ENCODE measurements at places on chromosomes 1 and 21.
A peak's percentile ranks its signal among the peaks of the same experiment; 100 is the strongest.

DNA sequence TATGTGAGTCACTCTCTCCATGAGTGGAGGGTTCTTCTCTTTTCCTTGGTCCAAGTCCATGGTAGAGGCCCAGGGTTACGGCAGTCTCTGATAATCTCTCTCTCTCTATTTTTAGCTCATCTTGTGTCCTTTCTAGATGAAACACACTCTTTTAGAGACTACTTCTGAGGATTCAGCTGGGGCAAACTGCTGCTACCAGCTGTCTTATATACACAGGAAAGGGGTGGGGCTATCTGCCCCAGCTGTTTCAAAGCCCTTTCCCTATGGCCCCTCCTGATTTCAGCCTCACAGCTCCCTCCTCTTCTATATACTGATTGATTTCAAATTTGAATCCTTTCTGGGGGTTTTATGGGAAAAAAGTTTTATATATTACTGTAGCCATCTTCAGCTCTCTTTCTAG lies 324.8 kb downstream of the RWDD3 start:
- no peak for DNase-seq

- no peak for DNase-seq
Measured at GRCh38 chr1:239058190-239058589, 328.2 kb upstream of the CHRM3 start.

DNA sequence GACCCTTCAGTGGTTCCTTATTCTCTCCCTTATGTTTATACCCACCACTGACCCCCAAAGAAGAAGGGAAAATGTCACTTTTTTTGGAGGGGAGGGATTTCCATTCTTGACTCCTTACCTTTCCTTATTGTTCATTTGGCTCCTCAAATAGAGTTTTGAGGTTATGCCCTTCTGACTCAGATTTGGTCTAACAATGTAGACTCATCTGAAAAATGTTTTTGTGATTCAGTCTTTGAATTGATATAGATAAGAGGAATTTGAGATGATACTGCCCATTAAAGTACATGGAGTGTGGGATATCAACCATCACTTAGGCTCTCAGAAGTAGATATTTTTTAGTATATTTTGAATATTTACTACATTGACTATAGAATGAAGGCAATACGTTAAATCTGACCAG lies 16.1 kb downstream of the USP1 start:
- no peak for DNase-seq

GRCh38 chr1:1969505-1969900 lies 34.1 kb downstream of the CFAP74 start:
- no peak for DNase-seq

DNA sequence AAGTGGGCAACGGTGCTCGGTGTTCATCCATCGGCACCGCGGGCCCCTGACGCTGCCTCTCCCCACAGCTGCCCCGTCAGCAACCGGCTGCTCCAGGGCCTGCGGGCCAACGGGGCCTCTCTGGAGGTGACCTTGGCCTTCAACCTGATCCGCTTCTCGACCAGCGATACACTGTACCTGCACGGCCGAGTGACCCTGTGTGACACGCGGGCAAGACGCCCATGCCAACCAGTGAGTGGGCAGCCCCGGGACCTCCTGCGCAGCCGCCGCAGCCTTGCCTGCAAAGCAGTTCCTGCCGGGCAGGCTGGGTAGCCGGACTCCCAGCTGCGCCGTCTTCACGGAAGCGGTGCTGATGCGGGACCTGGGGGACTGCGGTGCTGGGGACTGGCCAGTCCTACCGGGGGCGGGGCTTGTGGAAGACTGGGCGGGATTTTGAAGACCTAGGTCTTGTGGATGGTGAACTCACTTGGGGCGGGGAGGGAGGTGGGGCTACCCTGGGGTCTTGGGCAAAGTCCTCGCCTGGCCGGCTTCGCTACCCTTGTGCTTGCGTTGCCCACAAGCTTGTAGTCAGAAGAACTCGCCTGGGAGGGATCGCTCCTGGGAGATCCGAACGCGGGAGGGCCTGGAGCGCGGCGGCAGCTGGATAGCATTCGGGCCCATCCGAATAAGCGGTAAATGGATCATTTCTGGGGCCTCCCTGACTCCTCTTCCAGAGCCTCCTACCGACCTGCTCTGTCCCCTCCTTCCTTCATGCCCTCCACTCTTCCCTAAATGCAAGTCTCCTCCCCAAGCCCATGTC lies 8.8 kb upstream of the CEP85 start:
- peak; percentile 62 for DNase-seq

DNA sequence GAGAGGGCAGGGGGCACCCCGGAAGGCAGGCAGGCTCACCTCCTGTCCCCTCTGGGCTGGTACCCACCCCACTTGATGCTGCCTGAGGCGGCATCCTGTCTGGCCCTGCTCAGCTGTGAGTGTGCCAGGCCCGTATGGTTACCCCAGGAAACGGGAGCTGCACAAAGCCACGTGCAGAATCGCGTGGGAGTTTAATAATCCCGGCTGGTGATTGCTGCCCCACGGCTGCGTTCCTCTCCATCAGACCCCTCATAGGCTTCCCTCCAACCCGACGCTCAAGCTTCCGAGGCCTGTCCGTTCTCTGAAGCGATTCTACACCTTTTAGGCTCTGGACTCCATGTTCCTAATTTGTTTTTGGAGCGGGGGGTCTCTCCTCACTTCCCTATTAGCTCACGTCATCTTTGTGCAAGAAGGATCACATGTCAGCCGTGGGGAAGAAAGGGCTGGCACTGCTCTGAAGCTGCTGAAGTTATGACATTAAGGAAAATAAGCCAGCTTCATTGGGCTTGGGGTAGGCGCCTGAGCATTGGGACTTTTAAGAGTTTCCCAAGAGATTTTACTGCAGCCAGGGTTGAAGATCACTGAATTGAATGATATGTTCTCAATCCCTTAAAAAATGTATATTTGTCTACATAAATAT lies 1.1 kb upstream of the B3GALT5 start:
- no peak for DNase-seq

DNA sequence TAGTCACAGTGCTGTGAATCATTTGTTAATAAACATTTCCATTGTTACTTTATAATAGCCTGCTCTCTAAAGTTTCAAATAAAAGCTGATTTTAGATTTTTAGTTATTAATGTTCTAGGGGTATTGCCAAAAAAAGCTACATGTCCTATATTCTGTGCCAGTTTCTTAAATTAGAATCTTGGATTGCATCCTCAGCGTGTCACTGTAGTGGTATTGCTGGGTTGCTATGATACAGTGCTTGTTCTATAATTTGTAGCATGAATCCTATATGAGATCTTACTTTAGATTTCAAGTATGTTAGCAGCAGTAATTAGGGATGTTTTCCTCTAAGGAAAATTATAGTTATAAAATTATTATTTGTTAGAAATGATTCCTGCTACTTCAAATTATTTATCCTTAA lies 16.4 kb downstream of the PPP2R5A start:
- no peak for DNase-seq

GRCh38 chr1:92817986-92818764 lies 13.7 kb upstream of the RPL5 start:
- peak; percentile 32 for DNase-seq

- DNase-seq: no peak
Measured at GRCh38 chr1:10253755-10254154, 43.4 kb downstream of the KIF1B start.

- DNase-seq: no peak
Measured at GRCh38 chr1:70071601-70072000, 133.8 kb downstream of the LRRC40 start.

DNA sequence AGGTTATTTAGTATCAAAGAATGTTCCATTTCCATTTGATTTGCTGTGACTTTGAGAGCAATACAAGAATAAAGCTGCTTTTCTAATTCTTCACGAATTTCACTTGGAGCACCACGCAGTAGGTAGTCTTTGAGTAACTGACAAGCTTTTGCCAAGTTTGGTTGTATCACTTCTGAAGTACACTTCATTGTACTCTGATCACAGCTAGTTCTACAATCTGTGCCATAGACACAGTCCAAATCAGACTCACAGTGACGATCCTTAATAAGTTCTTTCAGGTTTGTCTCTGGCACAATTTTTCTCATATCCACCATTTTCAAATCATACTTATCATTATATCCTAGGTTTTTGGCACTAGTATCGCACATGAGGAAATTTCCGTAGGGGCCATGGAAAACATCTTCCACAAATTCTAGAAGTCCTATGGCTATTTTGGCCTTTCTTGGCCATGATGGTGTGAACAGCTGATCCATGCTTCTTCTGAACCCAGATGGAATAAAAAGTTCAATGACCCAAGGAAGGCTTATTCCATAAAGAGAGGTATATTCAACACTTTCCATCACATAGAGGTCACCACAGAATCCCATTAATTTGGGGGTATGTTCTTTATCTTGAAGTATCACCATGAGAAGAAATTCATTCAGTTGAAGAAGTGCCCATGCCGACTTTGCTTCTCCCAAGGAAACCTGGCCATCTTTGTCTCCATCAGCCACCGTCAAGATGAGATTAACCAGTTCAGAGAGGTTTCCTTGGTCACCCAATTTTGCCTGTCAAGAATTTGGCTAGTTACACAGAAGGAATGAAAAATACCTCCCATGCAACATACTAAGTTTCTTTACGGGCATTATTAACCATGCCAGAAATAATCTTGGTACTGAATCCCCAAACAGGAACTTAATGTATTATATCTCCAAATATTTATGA lies 11.9 kb downstream of the RPL5 start:
- no peak for DNase-seq

DNA sequence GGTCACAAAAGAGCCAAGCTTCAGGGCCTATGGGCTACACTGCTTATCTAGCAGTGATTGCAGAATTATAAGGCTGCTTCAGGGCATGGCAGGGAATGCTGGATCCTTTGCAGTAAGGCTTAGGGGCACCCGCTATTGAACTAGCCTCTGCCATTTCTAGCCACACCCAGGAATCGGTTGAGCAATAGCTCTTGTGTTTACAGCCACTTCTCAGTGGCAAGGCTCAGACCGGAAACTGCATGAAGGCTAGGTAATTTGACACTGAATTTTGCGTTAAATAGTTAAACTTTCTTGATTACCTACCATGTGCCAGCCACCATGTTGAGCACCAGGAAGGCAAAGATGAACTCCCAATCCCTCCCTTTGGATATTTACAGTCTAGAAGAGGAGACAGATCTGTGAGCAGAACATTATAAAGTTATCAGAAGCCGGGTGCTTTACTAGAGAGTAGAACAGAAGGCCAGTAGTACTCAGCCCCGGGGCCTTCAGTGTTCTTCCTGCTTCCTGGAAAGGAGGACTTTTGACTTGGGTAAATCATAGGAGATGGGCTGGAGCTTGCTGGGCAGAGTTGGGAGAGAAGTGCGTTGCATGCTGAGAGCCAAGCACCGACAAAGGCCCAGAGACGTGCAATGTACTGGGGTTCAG lies 98.6 kb upstream of the LPGAT1 start:
- no peak for DNase-seq

DNA sequence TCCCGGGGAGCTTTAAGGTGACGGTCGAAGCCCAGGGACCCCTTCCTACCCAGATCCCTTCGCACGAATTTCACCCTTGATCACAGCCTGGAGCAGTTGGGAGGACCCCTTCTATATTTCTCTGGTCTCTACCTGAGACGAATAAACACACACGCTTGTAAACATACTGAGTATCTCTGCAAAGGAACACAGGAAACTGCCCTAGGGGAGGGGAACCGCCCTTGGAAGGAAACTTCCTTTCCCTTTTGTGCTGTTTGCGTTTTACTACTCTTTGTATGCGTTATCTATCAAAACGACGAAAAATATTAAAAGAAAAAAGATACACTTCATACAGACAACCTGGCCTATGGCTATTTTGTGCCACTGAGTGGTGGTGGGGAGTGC lies 750 bp downstream of the NECAP2 start:
- no peak for DNase-seq

GRCh38 chr21:16454399-16454798 lies 724.6 kb downstream of the USP25 start:
- no peak for DNase-seq

- no peak for DNase-seq
Measured at GRCh38 chr1:203272633-203273205, 32.6 kb upstream of the BTG2 start.

DNA sequence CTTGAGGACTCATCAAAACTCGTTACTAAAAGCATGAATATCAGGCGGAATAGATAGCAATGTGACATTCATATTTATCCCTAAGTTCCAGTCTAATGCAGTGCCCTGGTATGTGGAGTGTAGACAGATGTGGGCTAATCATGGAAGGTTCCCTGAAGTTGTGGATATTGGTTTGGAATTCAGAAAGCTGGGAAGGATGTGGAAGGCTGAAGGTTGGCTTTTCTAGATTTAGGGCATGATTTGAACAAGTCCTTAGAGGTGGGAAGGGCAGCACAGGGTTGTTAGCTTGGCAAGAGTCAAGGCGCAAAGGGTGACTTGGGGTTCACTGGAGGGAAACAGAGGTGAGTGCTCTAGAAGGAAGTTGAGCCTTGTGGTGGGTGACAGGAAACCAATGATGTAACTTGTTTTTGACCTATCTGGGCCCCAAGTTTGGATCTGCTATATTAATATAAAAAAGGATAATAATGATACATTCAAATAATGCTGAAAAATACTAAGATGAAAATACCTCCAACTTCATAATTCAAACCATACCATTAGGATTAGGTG lies 21.9 kb downstream of the LGALS8 start:
- peak; percentile 16 for DNase-seq

DNA sequence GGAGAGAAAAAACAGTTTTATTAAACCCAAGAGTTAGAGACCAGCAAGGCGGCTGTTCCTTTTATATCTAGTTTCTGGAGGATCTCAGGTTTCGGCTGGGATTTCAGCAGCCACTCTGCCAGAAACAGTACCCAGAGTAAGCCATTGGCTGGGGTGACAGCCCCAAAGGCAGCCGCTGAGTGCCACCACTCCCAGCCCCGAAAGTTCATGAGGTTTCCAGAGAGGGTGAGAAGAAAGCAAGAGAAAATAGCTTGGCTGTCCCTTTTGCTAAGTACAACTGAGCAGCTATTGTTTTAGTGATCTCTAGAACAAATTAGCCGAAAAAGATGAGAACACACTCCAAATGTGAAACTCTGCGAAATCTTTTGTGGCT lies 1.2 kb downstream of the SH3BGR start:
- DNase-seq: no peak

GRCh38 chr1:205791568-205792180 lies 16.4 kb upstream of the RAB29 start:
- DNase-seq: peak; percentile 61

- DNase-seq: no peak
Measured at GRCh38 chr1:60160141-60160540, 86.6 kb upstream of the C1orf87 start.

GRCh38 chr1:89863165-89863830 lies 42.5 kb downstream of the LRRC8D start:
- peak; percentile 22 for DNase-seq

All from CD4-positive, alpha-beta T cell treated with Interleukin-1 beta for 1 hour (primary cell).